Activated naive CD8-positive, alpha-beta T cell treated with anti-CD3 and anti-CD28 coated beads, Interleukin-2, amount 10 ng/mL, durations not matched to agents 7 days and 5 days (primary cell): ENCODE measurements at places on chromosomes 12 and 14. TPM values are rescaled to one million over a fixed set of nuclear protein-coding genes. Genes with fewer than 3 reads are reported as not detected.

DNA sequence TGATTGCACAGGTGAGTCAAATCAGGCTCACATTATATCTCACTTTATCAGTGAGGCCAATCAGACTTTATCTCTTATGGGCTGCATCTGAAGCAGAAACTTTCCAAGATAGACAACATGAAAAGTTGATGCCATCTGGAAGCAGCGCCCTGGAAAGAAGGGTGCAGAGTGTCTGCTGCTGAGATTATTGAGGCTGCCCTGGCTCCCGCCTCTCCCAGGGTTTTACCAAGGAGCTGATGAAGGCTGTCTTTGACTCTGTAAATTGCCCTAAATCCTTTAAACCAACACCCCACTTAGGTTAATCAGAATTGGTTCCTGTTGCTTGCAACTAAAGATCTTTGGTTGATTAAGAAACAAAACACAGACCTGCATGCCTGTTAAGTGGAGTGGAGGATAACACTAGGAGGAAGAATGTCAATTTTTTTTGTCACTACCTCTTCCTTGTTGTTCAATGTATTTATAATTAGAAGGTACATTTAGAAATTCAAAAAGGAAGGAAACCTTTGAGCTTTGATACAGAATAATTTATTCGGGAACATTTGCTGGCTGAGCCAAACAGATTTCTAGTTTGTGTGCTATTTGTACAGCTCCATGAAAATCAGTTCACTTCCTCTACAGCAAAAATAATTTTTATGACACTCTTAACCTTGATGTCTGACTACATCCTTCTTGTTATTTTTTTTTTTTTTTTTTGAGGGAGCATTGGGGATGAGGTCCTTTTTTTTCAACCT is 104.1 kb downstream of the VEZT start:
- no peak for DNase-seq

GRCh38 chr14:104320611-104321086 is 182.3 kb downstream of the KIF26A start:
- no peak for DNase-seq

DNA sequence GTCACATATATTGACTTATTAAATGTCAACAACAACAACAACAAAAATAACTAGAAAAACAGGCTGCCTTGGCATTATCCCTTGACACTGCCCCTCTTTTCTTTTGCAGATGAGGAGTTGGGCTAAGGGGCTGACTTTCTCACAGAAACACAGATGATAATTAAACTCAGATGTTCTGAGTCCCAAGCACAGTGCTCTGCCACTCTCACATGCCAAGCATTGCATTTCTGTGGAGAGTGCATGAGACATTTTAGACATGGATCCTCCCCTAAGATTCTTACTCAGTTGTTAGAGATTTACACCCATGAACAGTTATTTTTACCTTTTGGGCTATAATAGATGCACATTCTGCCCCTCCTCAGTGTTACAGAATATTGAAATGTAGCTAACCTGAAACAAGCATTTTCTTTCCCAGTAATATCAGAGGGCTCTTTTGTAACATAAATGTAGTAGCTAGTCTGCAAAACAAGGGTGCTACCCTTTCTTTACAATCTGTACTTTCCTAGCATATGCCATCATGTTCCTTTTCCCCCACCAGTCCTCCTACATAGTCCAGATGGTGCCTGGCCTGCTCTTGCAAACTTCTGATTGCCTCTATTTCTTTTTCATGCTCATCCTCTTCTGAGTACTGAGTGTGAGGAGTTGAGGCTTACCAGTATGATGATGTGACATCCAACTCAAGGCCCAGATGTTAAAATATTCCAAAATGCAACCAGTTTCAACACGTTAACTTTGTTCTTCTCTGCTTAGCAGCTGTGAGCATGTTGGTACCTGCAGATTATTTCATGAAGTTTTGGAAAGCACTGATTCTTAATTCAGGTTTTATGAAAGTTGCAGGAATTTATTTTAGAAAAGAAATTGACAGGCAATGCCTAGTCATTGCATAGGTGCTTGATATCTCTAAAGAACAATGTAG is 125.0 kb upstream of the ATP2B1 start:
- DNase-seq: no peak

The GNG2 gene
- 247 TPM for total RNA-seq

The RDH5 gene
- total RNA-seq: 21.2 TPM

- DNase-seq: no peak
Observed at GRCh38 chr12:58302487-58303011, 361.2 kb downstream of the ATP23 start.

- peak; percentile 65 for DNase-seq
Observed at GRCh38 chr14:77498120-77498979, at the start of gene ISM2. Gene ISM2 (minus strand): TSS chr14:77498816. CDS start chr14:77498793, 23 bp downstream.

The GPRC5D gene
- total RNA-seq: not detected

- DNase-seq: no peak
Observed at GRCh38 chr12:117904051-117904450, 64.7 kb downstream of the KSR2 start.

GRCh38 chr12:95944108-95944704 is 1.1 kb downstream of the AMDHD1 start:
- DNase-seq: no peak

The TEP1 gene
- total RNA-seq: 57.9 TPM

GRCh38 chr12:7483343-7483742 is 20.2 kb downstream of the CD163 start:
- no peak for DNase-seq

- DNase-seq: no peak
Observed at GRCh38 chr14:77589099-77589498, 27.3 kb downstream of the SPTLC2 start.

DNA sequence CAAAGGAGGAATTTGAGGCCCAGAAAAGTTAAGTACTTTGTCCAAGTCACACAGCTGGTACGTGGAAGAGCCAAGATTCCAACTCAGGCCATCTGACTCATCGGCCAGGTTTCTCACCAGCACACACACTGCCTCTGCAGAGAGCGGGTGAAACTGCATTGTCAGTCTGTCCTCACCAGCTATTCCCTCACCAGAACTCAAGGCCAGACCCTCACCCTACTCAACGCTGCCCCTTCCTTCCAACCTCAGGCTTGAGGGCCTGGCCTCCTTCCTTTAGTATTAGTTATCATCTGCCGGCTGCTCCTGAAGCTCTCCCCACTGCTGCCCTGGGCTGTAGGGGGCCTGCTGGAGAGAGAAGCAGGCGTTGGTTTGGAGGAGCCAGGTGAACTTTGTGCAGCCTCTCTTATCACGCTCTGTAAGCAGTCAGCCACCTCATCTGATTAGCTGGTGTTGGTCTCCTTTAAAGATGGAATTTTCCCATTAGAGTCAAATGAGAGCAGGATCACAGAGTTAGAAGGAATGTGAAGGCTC is 16.6 kb upstream of the PLEK2 start:
- DNase-seq: no peak

DNA sequence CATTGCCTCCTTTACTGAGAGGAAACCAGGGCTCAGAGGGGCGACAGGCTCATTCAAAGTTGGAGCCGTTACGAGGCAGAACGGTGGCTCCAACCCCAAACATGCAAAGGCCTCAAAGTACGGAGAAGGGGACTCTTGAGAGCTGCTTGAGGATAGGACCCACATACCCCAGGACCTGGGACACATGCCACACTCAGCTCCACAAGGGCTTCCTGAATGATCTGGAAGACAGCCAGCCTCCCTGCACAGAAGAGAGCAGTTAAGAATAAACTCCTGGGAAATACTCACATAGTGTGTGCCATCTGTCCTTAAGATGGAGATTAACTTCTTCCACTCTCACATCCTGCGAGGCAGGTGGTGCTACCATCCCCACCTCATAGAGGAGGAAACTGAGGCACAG is 26.6 kb upstream of the NXPH4 start:
- DNase-seq: no peak

DNA sequence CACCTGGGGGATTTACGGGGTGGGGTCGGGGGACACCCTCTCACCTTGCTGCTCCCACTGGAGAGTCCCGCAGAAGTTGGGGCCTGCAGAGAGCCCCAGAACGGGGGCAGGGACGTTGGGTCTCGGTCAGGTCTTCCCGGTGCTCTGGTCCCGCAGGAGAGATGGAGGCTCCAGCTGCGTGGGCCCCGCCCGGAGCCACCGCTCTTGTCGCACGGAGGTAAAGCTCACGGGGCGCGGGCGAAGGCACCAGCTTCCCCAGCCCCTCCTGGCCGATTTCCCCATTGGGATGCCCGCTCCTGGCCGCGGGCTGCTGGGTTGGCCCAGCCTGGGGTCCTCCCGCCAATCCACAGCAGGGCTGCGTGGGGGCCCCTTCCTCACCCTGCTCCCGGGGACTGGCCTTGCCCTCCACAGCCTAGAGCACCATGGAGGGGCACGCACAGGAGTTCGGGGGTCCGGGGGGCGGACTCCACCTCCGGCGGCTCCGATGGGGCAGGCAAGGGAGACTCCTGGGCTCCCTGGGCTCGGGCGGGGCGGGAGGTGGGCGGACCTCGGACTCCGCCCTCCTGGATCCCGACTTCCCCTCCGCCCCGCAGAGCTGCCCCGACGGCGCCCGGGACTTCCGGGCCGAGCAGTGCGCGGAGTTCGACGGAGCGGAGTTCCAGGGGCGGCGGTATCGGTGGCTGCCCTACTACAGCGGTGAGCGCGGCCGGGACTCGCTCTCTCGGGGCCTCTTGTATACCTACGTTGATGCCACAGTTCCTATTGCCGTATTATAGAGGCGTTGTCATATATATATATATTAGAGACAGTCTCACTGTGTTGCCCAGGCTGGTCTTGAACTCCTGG is 8.4 kb downstream of the PAPLN start:
- peak; percentile 72 for DNase-seq

- no peak for DNase-seq
Observed at GRCh38 chr12:104864668-104865067, 93.4 kb downstream of the SLC41A2 start.

DNA sequence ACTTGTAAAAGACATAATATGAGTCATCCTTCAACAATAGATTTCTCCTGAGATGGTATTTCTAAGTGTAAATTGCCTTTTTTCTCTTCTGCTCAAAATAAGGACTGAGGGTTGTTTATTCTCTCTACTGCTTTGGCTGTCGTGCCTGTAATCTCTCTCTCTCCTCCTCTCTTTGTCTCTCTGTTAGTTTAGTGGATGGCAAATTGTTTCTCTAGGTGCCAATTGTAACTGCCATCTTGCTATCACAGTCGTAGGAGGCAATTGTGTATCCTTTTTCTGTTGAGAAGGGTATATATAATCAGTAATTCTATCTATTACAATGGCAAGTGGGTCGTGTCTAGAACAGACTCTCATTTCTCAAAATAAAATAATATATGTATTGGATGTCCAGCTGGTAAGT is 545.0 kb upstream of the FBXO33 start:
- no peak for DNase-seq

GRCh38 chr14:87397499-87397898 is 595.5 kb downstream of the GALC start:
- DNase-seq: no peak

The DEPDC4 gene
- 2.0 TPM for total RNA-seq

DNA sequence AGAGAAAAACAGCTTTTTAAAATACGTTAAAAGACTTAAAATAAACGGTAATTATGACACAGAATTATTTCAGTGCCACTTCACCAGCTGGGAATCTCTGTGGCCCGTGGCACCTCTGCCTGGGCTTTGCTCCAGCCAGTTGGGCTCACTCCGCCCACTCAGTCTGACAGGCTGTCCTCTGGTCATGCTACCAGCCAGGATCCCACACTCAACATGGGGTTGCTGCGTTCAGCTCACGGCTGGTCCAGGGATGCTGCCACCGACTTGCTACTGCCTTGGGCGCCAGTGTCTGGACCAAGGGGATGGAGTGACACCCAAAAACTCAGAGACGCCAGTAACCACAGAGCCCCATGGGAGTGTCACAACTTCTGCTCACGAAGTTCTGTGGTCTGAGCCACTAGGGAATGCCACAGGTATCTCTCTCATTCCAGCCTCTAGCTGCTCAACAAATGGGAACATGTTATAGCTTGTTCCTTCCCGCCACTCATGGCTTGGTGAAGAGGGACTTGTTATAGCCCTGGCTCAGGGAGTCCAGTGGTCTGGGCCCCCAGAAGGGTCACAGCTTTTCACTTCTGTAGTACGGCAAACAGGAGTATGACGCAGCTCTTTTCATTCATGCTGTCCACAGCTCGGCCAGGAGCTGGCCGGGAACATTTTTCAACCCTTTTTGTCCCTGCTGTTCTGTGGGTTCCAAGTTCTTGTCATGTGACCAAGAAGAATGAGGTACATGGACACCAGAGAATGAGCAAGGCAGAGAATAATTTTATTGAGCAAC is 23.4 kb upstream of the ATXN7L3B start:
- no peak for DNase-seq

DNA sequence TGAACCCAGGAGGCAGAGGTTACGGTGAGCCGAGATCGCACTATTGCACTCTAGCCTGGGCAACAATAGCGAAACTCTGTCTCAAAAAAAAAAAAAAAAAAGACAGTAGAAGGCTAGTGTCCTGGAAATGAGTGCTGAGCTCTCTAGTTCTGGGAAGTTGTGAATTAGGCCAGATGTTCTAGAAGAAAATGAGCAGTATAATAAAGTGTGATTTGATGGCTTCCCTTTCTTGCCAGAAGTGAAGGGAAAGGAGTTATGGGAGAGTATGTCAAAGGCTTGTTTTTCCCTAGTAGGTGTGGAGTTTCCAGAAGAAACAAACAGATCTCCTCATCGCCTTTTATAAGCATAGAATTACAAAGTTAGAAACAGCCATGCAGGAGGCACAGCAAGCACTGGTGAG is 20.5 kb downstream of the RNF212B start:
- no peak for DNase-seq

GRCh38 chr12:111841236-111841749 is 735 bp upstream of the MAPKAPK5 start:
- DNase-seq: no peak

- DNase-seq: no peak
Observed at GRCh38 chr12:105982022-105982421, 156.7 kb downstream of the NUAK1 start.

DNA sequence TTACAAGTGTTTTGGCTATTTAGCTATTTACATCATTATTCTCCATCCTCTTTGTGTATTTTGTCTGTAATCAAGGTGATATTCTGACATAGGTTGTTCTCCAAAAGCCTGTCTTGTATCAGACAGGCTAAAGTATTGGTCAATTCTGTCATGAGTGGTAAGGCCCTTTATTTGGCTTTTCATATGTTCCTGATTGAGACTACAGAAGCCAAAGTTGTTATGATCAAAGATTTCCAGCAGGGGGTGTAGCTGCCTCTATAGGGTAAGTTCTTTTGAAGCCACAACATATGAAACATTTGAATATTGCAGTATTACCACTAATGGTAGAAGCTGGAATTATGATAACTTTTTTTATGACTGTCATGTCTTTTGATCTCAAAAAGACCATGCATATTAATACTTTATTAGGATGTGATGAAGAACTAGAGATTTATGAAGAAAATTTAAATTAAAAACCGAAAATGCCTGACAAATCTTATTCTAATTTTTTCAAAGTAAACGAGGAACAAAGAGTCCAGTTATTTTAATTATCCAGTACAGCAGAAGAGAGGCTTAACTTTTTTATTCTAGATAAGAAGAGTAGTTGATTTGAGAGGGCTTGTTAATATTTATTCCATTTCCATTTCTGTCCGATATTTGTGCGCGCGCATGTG is 3.4 kb upstream of the ARHGAP5 start:
- DNase-seq: no peak

The C12orf50 gene
- total RNA-seq: 0.08 TPM

- no peak for DNase-seq
Observed at GRCh38 chr12:118590406-118591150, 214.2 kb downstream of the SUDS3 start.
